ENCODE measurements at places on chromosomes 7 and 10.

GRCh38 chr10:11478807-11479206 is 132.6 kb downstream of the USP6NL start:
- DNase-seq: no peak

DNA sequence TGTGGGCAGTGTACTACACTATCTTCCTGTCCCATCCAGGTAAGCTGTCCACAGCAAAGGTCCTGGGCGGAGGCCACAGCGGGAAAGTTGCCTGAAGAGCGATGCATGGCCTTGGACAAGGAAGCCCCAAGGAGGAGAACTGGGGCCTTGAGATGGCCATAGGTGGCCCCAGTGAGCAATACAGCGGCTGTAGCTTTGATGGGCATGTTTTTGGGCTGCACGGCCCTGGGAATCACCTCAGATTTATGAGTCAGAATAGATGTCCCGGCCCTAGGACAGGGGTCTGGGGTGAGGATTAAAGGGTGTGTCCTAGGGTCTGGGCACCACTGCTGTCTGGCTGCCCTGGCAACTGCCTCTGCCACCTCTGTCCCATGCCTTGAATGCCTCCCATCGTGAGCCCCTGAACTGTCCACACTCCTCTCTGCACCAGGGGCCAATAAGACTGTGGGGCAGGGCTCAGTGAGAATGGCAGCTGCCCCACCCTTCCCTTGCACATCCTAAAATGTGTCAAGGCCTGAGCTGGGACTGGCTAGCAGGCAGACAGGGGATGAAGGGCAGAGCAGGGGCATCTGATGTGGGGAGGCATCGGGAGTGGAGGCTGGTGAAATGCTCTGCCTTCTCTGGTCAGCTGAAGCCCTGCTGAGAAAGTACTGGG is 9.4 kb upstream of the IRF5 start:
- no peak for DNase-seq

- DNase-seq: no peak
Measured at GRCh38 chr7:42077271-42078135, 159.5 kb downstream of the GLI3 start.

GRCh38 chr7:7681936-7682329 is 36.5 kb downstream of the RPA3 start:
- no peak for DNase-seq
